ENCODE measurements at places on chromosomes 1 and 21. TPM values are rescaled to one million over a fixed set of nuclear protein-coding genes. Genes with fewer than 3 reads are reported as not detected.

The ITGB2 gene
- 435 TPM for total RNA-seq

The CFHR2 gene
- total RNA-seq: 0.40 TPM

The ABCG1 gene
- 92.2 TPM for total RNA-seq

The ITLN2 gene
- 24.7 TPM for total RNA-seq

GRCh38 chr21:42379426-42380215 is 13.3 kb upstream of the TFF1 start:
- H3K27ac ChIP-seq: no peak overlapping the region

- H3K4me3 ChIP-seq: no peak overlapping the region
- no peak overlapping the region for H3K27ac ChIP-seq
- no peaks in the 10 kb centered on the region for H3K36me3 ChIP-seq
- no peak for DNase-seq
- no peaks in the 10 kb centered on the region for H3K4me1 ChIP-seq
These were observed 594.7 kb downstream of the ADGRL2 start for GRCh38 chr1:82395440-82395839.

GRCh38 chr1:68213843-68214242 is 18.5 kb downstream of the WLS start:
- H3K27me3 ChIP-seq: no peaks in the 10 kb centered on the region
- H3K36me3 ChIP-seq: no peaks in the 10 kb centered on the region
- H3K27ac ChIP-seq: peak overlapping the region; percentile 50
- no peak for DNase-seq
- peaks cover 27% of the 10 kb centered on the region for H3K4me1 ChIP-seq
- no peak overlapping the region for H3K4me3 ChIP-seq
